Occipital lobe (tissue), 3 donors: ENCODE measurements at places on chromosomes 12 and 14.

- no peak for DNase-seq
These were observed 11.7 kb upstream of the RNASE10 start for GRCh38 chr14:20493634-20494033.

DNA sequence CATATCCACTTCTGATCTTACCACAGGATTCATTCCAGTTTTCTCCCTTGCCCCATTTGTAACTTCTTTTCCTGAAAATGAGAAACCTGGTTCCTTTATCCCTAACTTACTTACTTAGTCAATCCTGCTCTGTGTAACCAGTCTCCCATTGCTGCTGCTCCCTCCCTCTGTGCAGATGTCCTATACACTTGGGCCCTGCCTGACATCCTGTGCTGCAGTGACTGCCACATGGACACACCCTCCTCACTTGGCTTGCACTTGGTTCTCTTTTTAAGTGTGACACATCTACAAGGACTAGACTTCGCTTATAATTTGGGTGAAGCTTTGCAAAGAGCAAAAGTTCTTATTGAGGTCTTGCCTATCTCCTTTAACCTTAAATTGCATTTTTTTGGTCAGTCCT lies 51.4 kb downstream of the FGD4 start:
- no peak for DNase-seq

DNA sequence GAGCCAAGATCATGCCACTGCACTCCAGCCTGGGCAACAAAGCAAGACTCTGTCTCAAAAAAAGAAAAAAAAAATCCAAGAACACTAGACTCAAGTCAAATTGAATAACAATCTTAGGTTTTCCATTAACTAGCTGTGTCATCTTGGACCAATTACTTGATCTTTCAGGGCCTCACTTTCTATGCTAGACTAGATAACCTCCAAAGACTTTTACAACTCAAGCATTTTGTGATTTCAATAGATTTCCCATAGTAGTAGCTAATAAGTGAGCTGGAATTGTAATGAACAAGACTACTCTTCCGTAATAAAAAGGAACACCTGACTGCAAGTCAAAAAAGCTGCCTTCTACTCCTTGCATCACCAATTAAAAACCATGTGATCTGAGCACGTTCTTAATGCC lies 127.0 kb upstream of the SSTR1 start:
- no peak for DNase-seq

- no peak for DNase-seq
These were observed 72.9 kb upstream of the SRSF5 start for GRCh38 chr14:69693801-69694729.

GRCh38 chr12:120064054-120064940 lies 52.3 kb downstream of the RAB35 start:
- no peak for DNase-seq

DNA sequence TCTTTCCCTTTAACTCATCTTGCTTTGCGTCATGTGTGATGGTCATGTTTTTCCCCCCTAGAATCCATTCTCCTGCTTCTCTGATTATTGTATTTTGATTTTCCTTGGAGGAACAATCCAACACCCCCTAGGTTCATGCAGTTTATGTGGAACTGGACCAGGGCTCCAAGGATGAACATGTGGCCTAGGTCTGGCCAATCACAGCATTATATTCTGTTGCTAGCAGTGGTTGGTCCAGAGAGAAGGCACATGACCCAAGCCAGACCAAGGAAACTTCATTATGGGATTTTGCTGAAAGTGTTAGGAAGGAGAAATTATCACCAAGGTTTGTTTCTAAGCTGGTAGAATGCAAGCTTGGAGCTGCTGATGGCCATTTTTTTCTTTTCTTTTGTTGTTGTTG lies 6.9 kb upstream of the PPTC7 start:
- DNase-seq, result no peak

DNA sequence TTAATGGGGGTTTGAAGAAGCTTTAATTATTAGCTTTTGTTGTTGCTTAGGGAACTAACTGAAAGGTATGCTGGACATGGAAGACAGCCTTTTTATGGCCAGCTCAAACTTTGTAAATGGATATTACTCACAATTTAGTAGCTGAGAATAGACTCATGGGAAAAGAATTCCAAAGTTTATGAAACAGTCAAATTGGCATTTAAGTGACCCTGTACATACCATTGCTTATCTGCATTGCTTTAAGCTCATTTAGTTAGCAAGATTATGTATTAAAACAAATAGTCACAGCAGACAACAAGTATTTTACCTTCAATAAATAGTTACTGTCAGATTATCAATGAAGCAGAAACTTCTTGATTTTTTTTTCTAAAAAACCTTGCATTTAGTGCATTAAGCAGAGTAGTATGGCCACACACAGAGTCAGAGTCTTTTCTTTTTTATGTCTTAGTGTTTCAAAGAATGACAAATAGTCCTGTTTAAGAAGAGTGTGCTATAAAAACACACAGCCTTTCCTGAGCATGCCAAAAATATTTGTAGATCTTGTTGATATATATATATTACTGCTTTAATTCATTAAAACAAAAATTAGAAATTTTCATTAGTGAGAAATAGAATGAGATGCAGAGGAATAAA lies 102.2 kb downstream of the TTC6 start:
- no peak for DNase-seq

DNA sequence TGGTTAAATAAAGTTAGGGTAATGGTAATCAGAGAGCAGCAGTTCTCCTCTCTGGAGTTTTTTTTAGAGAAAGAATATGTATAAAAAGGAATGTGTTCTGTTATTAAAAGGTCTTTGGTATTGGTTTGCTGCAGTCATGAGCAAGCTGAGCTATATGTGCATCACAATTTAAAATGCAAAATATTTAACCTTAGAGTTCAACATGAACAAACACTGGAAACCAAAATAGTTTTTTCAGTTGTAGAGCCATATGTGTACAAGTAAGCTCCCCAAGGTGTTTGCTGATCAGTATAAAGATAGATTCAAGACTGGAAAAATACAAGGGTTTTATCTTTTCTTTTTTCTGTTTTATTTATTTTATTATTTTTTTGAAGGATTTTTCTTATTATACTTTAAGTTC lies 245.0 kb downstream of the NUBPL start:
- DNase-seq, result no peak

DNA sequence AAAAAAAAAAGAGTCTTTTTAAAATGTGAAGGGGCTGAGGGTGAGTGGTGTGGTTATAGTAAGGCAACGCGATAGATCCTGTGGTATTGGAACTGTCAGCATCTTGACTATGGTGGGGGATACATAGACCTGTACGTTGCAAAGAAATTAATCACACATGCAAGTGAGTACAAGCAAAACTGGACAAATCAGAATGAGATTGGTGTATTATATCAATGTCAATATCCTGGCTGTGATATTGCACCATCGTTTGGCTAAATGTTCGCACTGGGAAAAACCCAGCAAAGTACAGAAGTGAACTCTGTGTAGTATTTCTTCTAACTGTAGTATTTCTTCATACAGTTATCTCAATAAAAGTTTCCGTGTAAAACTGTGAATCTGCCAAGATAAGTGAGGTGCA lies 67.9 kb downstream of the GCH1 start:
- no peak for DNase-seq

GRCh38 chr12:101441461-101442224 lies 33.5 kb upstream of the SPIC start:
- DNase-seq, result no peak

DNA sequence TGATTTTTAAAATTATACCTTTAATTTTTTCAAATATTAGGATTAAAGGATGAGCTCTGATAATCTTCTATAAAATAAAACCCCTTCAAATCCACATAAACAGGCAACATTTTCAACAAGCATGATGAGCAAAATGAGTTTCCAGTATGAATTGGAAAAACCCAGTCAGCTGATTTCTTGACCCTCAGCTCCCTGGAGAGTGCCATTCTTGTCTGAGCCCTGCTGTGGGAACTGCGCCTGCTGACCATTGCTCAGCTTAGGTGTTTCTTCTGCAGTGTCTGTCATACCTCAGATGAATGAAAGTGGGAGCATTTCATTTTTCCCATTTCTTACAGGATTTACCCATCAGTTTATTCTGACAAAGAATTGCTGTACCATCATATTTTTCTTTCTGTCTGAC lies 27.6 kb downstream of the MAPKAPK5 start:
- no peak for DNase-seq

DNA sequence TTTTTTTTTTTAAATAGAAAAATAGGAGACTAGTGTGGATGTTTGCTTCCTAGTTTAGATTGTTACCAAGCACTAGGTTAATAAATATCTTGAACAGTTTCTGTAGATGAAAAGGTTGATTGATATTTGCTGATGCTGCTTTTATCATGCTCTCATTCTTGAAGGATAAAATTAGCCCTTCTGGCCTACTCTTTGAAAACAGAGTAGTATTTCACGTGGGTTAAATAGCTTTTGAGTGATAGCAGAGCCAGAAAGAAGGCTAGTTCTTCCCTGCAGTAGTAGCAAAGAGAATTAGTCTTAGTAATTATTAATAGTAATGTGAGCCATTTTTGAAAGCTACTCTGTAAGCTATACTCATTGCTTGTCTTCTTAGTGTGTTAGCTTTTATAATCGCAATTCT lies 5.2 kb downstream of the NEDD1 start:
- DNase-seq, result no peak

DNA sequence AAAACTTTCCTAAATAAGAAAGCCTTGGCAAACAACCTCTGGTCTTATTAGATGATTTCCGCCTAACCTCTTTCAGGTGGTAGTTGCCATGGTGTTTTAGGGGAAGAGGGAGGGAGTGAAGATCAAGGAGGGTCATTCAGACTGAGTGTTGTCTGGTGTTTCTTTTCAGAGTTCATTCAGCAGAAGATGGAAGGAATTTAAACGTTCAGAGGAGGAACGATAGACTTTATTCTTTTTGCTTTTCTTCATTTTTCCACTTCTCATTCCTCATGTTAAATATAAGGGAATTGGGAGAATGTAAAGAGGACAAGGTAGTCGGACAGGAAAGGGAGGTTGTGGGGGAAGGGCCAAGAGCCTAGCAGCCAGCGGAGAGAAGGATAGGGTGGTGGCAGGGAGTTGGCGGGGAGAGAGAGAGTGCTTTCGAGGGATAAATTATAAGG lies 17.4 kb upstream of the SALL2 start:
- DNase-seq, result no peak
